ENCODE measurements at places on chromosomes 1 and 21.

DNA sequence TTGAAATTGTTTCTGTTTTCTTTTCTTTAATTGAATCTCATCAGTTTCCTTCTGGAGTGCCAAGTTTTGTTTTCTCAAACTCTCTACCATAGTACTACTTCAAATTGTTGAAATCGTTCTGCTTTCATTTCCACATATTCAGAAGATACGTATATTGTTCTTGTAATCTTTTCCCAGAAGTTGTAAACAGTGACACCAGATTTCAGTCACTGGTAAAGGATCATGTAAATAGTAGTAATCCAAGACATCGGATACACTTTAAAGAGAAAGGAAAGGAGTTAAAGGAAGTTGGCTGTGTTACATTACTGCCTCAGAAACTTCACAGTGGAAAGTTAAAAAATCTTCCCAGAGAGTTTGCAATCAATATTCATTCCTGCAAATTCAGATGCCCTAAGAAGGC lies 67.5 kb downstream of the RGL1 start:
- no peak for DNase-seq

GRCh38 chr1:26477446-26478152 lies 5.4 kb downstream of the HMGN2 start:
- no peak for DNase-seq

- DNase-seq: no peak
These were observed 46.8 kb upstream of the DIPK1A start for GRCh38 chr1:93007941-93008577.

DNA sequence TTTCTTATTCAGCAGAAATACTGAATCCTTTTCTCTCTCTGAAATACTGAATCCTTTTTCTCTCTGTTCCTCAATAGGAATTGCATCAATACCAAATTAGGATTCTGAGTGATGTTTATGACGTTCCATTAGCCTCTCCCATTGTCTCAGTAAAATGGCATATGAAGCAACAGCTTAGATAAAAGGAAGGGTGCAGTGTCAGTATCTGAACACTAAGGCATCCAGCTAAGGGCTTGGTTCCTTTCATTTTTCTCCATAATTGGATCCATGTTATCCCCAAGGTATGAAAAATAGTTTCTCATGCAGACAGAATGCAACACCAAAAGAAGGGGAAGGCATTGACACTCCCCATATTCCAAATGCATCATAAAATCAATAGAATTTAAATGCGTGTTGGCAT lies 61.5 kb upstream of the RAVER2 start:
- no peak for DNase-seq

- DNase-seq: no peak
These were observed 202.3 kb downstream of the CRB1 start for GRCh38 chr1:197470330-197470729.
